ENCODE measurements at places on chromosomes 2 and 18.

DNA sequence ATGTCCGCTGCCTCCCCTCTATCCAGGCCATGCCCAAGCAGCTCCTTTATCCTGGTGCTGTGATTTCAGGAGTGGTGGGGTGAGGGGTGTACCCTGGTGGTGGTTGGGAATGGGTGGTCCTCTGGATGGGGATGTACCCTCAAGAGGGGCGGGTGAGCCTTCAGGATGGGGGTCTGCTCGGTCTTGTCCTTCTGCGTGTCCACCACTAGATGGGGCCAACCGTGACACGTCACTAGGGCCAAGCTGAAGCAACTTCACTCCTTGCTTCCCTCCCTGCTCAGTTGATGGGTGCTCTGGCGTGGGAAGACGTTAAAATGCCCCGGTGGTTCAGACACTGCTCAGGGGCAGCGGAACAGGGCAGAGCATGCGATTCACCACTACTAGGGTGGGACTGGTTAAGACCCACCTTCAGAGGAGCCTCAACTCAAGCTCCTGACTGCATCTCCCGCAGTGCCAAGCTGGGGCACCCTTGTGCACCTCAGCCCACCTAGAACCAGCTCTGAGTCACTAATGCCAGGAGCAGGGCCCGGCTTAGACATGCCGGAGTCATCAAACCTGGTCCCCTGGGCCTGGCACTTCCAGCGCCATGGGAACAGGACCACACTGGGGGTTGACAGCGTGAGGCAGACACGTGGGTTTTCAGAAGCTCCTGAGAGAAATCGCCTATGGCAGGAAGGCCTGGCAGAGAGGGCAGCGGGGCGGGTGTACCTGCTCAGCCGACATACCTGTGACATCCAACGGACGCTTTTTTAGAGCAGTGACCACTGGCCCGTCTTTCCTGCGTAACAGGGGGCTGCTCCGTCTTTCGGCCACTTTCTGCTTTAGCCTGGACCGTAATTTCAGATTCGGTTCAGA, 256.7 kb downstream of the HDAC4 start:
- peak; percentile 57 for DNase-seq

DNA sequence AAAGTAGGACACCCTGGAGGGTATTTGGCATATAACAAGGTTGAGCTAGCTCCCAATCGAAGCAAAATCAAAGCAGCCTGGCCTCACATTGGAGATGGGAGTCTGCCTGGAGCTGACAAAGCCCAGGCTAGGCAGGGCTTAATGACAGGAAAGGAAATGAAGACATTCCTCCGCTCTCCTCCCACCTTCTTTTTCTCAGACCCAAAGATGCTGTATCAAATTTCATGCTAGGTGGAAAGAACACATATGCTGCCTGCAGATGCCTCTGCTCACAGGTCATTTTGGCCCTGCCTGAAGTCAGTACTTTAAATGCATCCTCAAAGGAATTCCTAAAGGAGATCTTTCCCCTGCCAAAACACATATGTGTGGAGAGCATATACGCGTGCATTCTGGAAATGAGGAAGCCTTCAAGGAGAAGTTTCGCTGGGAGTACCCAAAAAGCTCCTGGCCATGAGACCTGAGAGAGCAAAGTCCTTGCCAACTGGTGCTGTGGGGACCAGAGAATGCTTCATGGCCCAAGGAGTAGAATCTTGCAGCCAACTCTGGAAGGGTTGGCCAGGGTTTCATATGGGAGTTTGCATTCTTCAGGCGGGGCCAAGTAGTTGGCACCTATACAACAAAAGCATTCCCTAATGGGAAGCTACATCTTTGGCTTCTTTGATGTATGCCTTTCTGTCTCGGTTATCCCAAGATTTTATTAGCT, 88.0 kb downstream of the AQP4 start:
- DNase-seq, result no peak

- peak; percentile 98 for DNase-seq
Observed at GRCh38 chr2:38997781-38998180, 108.1 kb downstream of the ARHGEF33 start.

- DNase-seq, result no peak
Observed at GRCh38 chr18:44880170-44880569, 199.5 kb downstream of the SETBP1 start.

DNA sequence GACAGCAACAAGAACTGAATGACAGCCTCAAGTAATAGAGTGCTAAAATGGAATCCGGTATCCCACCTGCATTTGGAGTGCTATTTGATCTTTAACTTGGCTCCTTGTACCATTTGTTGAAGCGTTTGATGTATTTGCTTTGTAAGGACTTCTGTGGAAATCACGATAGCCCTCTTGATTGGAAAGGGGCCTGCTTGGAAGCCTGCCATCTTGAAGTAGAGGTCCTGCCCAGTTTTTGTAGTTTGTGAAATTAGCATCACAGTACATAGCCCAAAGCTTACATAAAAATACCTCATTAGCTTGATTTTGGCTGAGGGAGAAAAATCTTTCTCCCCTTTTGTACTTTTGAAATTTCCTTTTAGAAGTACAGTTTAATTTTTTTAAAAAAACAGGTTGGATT, 2.7 kb downstream of the CDCA7 start:
- DNase-seq, result no peak

- no peak for DNase-seq
Observed at GRCh38 chr2:26251893-26252292, 7.2 kb downstream of the HADHB start.

DNA sequence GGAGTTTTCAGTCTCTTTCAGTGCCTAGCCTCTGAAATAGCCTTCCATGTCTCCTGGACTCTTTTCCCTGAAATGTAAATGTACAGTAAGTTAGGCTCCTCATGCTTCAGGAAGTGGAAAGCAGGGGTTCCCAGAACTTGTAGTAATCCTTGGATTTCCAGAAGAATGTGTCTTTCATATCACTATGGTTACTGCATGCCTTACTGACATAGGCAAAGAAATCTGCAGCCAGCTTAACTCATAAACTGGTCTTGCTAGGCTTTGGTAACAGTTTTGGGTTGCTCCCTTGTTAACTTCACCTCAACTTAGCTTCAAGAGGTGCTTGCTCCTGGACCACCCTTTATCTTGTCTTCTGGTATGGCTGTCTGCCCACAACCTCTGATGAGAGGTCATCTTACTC, 686.8 kb upstream of the DDX18 start:
- no peak for DNase-seq

DNA sequence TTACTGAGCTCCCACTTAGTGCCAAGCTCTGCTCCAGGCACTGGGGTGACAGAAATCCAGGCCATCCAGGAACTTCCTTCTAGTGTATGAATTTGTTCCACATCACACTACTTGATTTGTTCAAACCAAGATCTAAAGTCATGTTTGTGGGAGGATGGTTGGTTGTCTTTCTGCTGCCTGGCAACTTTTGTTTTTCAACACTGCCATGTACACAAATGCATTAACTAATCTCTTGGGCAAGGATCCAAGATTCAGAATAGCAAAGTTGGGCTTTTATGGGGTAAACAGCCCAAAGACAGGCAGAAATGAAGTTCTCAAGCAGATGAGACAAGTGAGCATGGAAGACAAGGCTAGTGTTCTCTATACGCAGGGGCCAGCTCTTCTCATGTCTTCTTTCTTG, 53.4 kb upstream of the PROKR1 start:
- no peak for DNase-seq

DNA sequence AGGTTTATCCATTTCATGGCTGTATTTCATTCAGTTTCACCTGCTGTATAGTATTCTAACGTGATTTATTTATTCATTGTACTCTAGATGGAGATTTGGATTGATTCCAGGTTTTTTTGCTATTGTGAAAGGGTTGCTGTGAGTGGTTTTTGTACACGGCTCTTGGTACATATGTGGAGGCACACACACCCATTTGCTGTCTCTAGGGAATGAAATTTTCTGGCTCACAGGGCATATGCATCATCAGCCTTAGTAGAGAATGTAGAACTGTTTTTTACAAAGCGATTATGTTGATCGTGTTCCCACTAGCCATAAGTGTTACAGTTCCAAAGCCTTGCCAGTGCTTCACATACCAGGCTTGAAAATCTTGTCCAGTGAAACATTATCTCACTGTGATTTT, 5.1 kb downstream of the SPTBN1 start:
- peak; percentile 92 for DNase-seq

DNA sequence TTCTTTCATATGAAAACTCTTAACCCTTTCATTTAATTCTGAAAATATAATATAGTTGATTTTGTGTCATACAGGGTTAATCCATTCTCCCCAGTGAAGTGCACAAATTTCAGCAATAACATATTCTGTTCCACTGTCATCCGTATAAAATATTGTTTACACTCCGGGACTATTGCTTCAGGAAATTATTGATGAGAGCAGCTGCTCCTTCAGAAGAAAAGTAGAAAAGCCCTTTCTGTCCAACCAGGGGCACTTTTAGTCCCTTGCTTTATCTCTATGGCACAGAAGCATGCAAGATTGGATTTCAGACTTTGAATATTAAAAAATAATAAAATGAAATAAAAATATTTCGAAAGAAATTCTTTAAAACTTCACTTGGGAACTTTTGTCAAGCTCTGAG, 535.7 kb upstream of the SLC39A10 start:
- DNase-seq, result no peak

DNA sequence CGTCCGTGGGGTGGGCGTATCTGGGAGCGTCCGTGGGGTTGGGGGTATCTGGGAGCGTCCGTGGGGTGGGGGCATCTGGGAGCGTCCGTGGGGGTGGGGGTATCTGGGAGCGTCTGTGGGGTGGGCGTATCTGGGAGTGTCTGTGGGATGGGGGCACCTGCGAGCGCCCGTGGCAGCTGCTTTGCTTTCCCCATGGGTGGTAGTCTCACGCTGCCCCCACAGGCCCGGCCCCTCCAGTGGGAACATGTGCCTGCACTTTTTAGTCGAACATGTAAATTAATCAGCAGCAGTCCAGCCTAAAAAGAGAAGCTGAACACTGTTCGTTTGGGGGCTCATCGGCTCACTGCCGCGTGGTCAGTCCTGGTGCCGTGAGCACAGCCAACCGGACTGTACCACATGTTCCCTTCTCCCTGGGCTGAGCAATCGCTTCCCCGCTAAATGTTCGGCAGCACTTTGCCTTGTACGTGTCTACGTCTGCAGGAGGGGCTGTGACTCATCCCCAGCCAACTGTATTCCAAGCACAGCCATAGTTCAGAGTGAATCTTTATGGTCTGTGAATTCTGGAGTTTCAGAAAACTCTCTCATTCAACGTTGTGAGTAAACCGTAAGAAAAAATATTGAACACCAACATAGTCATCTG, 271.5 kb downstream of the AGAP1 start:
- DNase-seq, result peak; percentile 51

DNA sequence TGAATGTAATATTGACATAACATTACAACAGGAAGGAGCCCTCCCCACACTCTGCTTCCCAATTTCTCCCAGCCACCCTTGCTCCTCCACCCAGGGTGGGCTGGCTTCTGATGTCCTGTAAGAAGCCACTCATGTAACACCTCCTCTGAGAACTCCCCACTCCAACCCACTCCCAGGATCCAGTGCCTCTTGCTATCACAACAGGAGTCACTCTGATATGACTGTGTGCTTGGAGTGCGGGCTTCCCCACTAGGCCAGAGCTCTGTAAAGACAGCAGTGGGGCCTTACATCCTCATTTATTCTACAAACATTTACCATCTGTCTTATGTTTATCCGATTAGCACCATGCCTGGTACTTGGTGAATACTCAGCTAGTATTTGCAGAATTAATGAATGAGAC, 65.1 kb downstream of the PTGR3 start:
- DNase-seq, result no peak

- peak; percentile 72 for DNase-seq
Observed at GRCh38 chr2:231810905-231811304, 24.7 kb downstream of the COPS7B start.

- no peak for DNase-seq
Observed at GRCh38 chr18:49677081-49677480, 115.2 kb downstream of the LIPG start.

GRCh38 chr18:46040747-46041104, 31.3 kb downstream of the PSTPIP2 start:
- DNase-seq, result no peak

GRCh38 chr2:96308248-96308647, 2.9 kb upstream of the SNRNP200 start:
- DNase-seq, result no peak

DNA sequence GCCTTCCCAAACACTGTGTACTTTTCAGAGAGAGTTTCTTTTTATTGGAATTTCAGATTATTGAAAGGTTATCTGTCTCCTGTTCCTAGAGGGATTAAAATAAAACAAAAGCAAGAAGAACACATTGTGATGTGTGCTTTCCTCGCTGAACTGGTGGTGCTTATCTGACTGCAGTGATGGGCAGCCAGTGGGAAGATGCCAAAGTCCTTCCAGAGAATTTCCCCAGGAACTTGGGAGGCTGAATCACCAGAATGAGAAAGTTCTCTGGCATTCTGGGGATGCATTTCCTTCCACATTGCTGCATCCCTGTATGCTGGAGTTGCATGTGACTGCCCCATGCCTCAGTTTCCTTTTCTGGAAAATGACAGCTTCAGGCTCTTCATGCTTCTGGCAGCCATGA, 53.9 kb upstream of the SEC11C start:
- DNase-seq, result no peak

DNA sequence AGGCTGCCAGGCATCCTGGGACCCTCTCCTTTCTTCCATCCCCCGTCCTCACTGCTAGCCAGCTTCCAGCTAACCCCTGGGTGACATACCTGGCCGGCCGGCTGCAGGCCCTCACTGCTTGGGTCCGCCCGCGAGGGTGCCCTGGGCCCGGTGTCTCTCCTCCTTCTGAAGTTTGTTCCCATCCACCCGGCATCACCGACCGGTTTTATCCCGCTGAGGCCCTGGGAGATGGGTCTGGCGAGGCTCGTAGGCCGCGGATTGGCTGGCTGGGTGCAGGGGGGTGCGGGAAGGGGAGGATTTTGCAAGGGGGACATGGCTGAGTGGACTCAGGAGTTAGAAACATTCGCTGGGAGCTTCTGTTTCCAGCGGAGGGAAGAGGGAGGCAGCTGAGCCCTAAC, at the start of gene PAX8:
PAX8 (minus strand) TSS at position 180 of the 398 bp plus-strand sequence. CDS start 527 bp downstream, outside the sequence.
- DNase-seq, result no peak

GRCh38 chr2:63874204-63875130, 32.8 kb downstream of the UGP2 start:
- no peak for DNase-seq

DNA sequence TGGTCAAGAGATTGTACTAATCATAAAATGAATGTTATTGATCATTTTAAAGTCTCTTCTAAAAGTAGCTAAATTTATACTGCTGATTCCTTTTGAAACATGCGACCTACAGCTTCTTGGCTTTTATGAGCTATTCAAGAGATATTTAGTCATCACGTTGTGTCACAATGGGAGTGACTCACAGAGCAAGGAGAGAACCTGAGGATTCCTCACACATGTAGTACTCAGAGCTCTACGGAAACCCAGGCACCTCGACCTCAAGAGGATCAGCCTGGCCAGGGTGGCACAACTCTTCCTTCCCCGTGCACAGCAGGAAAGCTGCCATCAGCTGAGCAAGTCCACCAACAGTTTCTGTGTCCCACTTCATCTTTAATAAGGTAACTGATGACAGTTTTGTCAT, at the start of gene DHRS9:
DHRS9 (plus strand) TSS at position 223 of the 400 bp plus-strand sequence. CDS start 12,019 bp downstream, outside the sequence.
- peak; percentile 50 for DNase-seq

- DNase-seq, result peak; percentile 85
Observed at GRCh38 chr2:150716186-150716585, 228.7 kb upstream of the RND3 start.

DNA sequence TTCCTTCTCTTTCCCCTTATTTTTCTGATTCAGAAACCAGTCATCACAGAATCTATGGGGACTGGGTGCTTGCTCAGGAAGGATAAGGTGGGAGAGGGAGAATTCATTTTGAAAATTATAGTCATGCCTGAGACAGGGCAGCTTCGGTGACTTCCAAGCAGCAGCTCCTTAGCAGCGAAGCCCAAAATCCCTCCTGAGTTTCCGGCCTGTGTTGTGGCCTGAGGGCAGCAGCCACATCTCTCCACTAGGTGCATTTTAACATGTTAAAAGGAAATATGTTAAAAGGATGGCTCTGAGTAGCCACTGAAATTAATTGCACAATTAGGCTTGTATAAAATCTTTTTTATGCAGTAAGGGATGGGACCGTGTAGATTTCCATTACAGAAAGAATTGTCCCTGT, 207.0 kb upstream of the RAB12 start:
- no peak for DNase-seq
